GM12878 (cell line): ENCODE measurements at places on chromosomes 5 and 9. TPM values are rescaled to one million over a fixed set of nuclear protein-coding genes. Genes with fewer than 3 reads are reported as not detected.

DNA sequence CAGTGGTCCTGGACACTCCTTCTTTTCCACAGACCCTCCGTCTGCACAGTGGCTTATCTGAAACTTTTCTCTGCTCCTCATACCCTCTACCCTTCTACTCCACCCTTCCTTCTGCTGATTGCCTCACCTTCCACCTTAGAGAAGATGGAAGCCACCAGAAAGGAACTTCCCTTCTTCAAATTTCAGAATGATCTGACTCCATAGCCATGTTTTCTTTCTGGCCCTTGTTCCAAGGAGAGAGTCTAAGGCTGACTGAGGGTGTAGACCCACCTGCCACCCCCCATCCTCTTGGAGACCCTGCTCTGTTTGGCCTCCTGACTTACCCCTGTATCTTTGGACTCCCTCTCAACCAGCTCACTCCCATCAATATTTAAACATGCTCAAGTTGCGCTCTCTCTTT lies 7.4 kb downstream of the SNX30 start:
- peaks cover 8% of the 10 kb centered on the region for H3K4me1 ChIP-seq
- DNase-seq: no peak
- no peak overlapping the region for H3K27ac ChIP-seq
- no peak overlapping the region for H3K4me3 ChIP-seq
- no peaks in the 10 kb centered on the region for H3K36me3 ChIP-seq
- no peaks in the 10 kb centered on the region; the same call in 1 of the 2 replicates for H3K27me3 ChIP-seq

GRCh38 chr5:130112246-130112645 lies 208.0 kb downstream of the CHSY3 start:
- no peak overlapping the region for H3K27ac ChIP-seq
- no peaks in the 10 kb centered on the region for H3K27me3 ChIP-seq
- DNase-seq: peak; percentile 5
- H3K36me3 ChIP-seq: no peaks in the 10 kb centered on the region

GRCh38 chr9:124784509-124784908 lies 7.6 kb downstream of the OLFML2A start:
- no peak overlapping the region for H3K4me3 ChIP-seq
- H3K4me1 ChIP-seq: no peaks in the 10 kb centered on the region
- H3K36me3 ChIP-seq: no peaks in the 10 kb centered on the region
- H3K27ac ChIP-seq: no peak overlapping the region

- H3K27ac ChIP-seq: no peak overlapping the region
- H3K4me1 ChIP-seq: peaks cover 9% of the 10 kb centered on the region
These were observed 3.1 kb upstream of the GLIS3 start for GRCh38 chr9:4303006-4303405.

- DNase-seq: no peak
- no peaks in the 10 kb centered on the region for H3K36me3 ChIP-seq
- no peak overlapping the region for H3K4me3 ChIP-seq
- no peaks in the 10 kb centered on the region for H3K27me3 ChIP-seq
- no peak overlapping the region for H3K27ac ChIP-seq
These were observed 71.4 kb downstream of the FBXO38 start for GRCh38 chr5:148455185-148455584.

GRCh38 chr5:173542964-173543363 lies 73.5 kb downstream of the BOD1 start:
- H3K27ac ChIP-seq: no peak overlapping the region
- H3K4me1 ChIP-seq: peaks cover 16% of the 10 kb centered on the region
- no peaks in the 10 kb centered on the region for H3K36me3 ChIP-seq

GRCh38 chr5:123000731-123001130 lies 35.8 kb downstream of the PPIC start:
- no peak for DNase-seq

DNA sequence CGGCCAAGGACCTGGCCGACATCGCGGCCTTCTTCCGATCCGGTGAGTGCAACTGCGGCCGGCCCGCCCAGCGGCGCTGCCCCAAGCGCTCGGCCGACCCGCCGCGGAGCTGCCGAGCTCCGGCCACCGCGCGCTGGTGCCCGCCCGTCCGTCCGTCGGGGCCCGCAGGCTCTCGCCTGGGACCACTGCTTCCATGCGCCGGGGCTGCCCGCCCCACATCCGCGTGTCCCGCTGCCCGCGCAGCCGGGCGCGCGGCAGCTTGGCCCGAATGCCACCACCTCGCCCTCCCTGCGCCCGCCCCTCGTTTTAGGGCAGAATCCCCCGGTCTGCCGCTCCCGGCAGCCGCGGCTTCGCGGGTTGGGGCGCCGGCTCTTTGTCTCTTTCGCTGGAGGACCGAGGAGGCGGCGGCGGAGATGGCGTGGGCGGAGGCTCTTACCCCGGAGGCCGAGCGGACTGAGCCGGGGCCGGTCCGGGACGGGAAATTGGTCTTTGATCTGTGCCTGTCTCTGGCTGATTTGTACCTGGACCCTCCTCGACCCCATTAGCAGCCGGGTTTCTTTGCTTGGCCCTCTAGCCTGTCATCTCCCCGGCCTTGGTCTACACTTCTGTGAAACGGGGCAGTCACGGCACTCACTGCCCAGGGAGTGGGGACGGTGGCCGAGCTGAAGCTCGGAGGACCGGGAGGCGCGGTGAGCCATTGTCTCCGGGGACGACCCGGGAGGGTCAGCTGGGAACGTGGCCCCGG lies 871 bp downstream of the TRIO start:
- H3K4me1 ChIP-seq: peaks cover 24% of the 10 kb centered on the region
- H3K4me3 ChIP-seq: peak overlapping the region; percentile 100
- H3K27ac ChIP-seq: peak overlapping the region; percentile 64
- H3K27me3 ChIP-seq: no peaks in the 10 kb centered on the region
- no peaks in the 10 kb centered on the region for H3K36me3 ChIP-seq

- no peak overlapping the region for H3K4me3 ChIP-seq
- no peak overlapping the region for H3K27ac ChIP-seq
- no peaks in the 10 kb centered on the region for H3K4me1 ChIP-seq
- H3K27me3 ChIP-seq: no peaks in the 10 kb centered on the region
These were observed 49.0 kb upstream of the CTXN3 start for GRCh38 chr5:127599847-127600246.

GRCh38 chr5:36442352-36442751 lies 140.7 kb upstream of the RANBP3L start:
- no peaks in the 10 kb centered on the region for H3K4me1 ChIP-seq
- H3K27me3 ChIP-seq: no peaks in the 10 kb centered on the region
- H3K4me3 ChIP-seq: no peak overlapping the region

GRCh38 chr5:72510610-72511181 lies 3.5 kb upstream of the ZNF366 start:
- no peaks in the 10 kb centered on the region for H3K27me3 ChIP-seq
- H3K4me1 ChIP-seq: peaks cover 45% of the 10 kb centered on the region
- no peak for DNase-seq
- no peak overlapping the region for H3K4me3 ChIP-seq
- peak overlapping the region; percentile 33 for H3K27ac ChIP-seq

- DNase-seq: no peak
- no peaks in the 10 kb centered on the region for H3K4me1 ChIP-seq
- no peaks in the 10 kb centered on the region for H3K27me3 ChIP-seq
- H3K4me3 ChIP-seq: no peak overlapping the region
- H3K36me3 ChIP-seq: no peaks in the 10 kb centered on the region
These were observed 169.0 kb upstream of the MPDZ start for GRCh38 chr9:13448482-13448881.

DNA sequence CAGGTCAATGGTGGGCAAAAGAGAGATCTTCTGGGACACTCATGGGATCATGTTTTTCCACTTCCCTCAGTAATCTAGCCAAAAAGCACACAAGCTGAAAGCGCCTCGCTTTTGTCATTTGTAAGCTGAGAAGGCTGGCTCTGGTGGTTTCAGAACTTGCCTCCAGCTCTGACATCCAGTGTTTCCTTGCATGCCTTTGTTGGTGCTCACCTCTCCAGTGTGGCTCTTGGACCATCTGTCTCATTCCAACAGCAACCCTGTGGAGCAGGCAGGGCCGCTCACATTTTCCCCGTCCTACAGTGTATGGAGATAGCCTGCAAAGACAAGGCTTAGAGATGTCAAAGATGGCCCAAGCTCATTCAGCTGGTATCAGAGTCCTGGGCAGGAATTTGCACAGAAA lies 160.8 kb upstream of the KLF4 start:
- DNase-seq: no peak
- H3K27me3 ChIP-seq: no peaks in the 10 kb centered on the region
- H3K4me3 ChIP-seq: no peak overlapping the region
- H3K36me3 ChIP-seq: no peaks in the 10 kb centered on the region

DNA sequence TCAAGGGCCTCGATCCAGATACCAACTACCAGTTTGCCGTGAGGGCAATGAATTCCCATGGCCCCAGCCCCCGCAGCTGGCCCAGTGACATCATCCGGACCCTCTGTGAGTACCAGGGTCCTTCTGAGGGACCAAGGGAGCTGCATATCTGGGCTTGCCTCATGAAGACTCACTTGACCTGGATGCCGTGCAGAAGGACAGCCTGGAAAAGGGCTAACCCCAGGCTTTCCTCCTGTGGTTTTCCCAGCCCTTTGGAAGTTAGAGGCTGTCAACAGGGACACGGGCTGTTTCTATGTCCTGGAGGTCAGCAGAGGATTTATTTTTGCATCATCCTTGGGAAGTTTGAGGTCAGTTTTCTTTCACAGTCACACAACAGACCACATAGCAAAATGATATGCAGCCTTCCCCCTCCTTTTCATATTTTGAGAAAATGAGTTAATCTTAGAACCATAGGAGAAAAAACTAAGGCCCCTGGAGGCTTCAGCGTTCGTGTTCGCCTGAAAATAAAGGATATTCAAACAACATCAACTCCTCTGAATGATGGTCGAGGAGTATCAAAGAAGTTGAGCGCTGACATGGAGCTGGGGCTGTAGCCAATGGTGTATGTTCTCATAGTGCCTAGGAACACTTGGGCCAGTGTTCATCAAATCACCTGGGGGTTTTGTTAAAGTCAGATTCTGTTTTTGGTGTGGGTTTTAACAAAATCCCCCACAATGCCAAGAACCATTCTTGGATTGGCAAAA lies 112.2 kb downstream of the EGFLAM start:
- no peak for DNase-seq
- H3K27me3 ChIP-seq: no peaks in the 10 kb centered on the region
- H3K4me1 ChIP-seq: no peaks in the 10 kb centered on the region
- H3K36me3 ChIP-seq: no peaks in the 10 kb centered on the region
- no peak overlapping the region for H3K27ac ChIP-seq

GRCh38 chr5:59149827-59150226 lies 567.0 kb downstream of the RAB3C start:
- no peaks in the 10 kb centered on the region for H3K36me3 ChIP-seq
- no peak for DNase-seq
- H3K27ac ChIP-seq: no peak overlapping the region
- H3K4me3 ChIP-seq: no peak overlapping the region
- peaks cover 5% of the 10 kb centered on the region for H3K4me1 ChIP-seq

- no peaks in the 10 kb centered on the region for H3K36me3 ChIP-seq
- peaks cover 15% of the 10 kb centered on the region for H3K4me1 ChIP-seq
- no peaks in the 10 kb centered on the region for H3K27me3 ChIP-seq
These were observed 58.5 kb upstream of the SUB1 start for GRCh38 chr5:32526810-32527209.

DNA sequence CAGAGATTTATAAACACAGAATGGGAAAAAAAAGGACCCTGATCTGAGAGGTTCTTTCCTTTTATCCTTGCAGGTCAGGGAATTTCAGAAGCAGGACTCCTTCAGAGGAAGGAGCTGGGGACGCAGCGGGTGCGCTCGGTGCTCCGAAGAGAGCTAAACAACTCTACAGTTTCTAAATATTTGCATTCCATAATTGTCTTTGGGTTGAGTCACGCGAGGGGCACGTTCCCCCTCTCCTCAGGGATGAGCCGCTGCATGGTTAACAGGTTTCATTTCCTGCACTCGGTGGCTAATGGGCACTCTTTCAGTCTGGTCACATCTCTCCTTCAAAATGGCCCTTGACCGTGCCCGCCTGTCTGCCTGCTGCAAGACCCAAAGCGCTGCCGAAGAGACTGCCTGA lies 165.0 kb upstream of the HMHB1 start:
- H3K4me3 ChIP-seq: no peak overlapping the region
- no peak for DNase-seq
- H3K36me3 ChIP-seq: no peaks in the 10 kb centered on the region
- H3K4me1 ChIP-seq: peaks cover 11% of the 10 kb centered on the region
- no peaks in the 10 kb centered on the region for H3K27me3 ChIP-seq

DNA sequence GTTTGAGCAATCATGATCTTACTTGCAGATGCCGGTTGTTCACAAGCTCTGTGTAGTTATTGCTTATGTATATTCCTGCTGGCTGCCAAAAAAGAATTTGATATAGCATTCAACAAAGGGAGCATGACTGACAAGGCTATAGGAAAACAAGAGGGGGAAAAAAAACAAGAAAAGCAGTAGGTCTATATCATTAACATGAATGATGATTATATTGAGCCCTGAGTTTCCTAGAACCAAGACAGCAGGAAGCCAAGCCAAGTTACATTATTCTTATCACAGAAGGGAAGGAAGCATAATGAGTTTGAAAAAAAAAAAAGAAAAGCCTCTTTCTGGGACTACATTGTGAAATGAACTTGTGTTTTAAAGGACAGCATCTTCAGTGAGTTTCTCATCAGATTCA lies 41.0 kb downstream of the TSTD2 start:
- no peak overlapping the region for H3K27ac ChIP-seq
- H3K36me3 ChIP-seq: no peaks in the 10 kb centered on the region; the same call in 1 of the 2 replicates
- DNase-seq: no peak
- no peaks in the 10 kb centered on the region for H3K27me3 ChIP-seq
- no peaks in the 10 kb centered on the region for H3K4me1 ChIP-seq
- no peak overlapping the region for H3K4me3 ChIP-seq

DNA sequence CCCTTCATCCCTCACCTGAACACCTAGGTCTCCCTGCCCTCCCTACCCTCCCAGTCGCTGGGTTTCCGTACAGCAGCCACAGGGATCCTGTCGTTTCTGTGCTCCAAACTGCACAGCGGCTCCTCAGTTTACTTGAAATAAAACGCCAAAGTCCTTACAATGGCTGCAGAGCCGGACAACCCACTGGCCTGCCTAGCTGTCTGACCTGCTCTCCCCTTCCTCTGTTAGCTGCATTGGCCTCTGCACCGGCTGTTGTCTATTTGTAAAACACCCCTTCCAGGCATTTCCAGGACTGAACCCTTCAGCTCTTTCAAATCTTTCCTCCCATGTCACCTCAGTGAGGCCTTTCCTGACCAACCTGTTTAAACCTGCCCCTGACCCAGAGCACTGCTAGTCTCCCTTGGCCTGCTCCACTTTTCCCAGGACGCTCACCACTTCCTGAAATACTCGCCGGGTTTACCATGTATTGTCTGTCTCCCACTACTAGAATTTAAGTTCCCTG lies 9.1 kb upstream of the MGAT1 start:
- DNase-seq: no peak
- no peaks in the 10 kb centered on the region for H3K36me3 ChIP-seq
- H3K4me3 ChIP-seq: peak overlapping the region; percentile 75
- H3K27me3 ChIP-seq: no peaks in the 10 kb centered on the region
- H3K27ac ChIP-seq: peak overlapping the region; percentile 95
- peaks cover 38% of the 10 kb centered on the region for H3K4me1 ChIP-seq

The PCDHA1 gene
- total RNA-seq: not detected in 2 replicates

The ITGA2 gene
- 0.13 TPM in 2 replicates for total RNA-seq

The S1PR3 gene
- total RNA-seq: 0.05 and 0.18 TPM in 2 replicates

The C9orf40 gene
- 18.5 and 21.5 TPM in 2 replicates for total RNA-seq

The MAP3K1 gene
- total RNA-seq: 17.0 and 17.1 TPM in 2 replicates

The FAM169A gene
- 4.1 and 4.5 TPM in 2 replicates for total RNA-seq

The SLU7 gene
- total RNA-seq: 35.2 and 38.6 TPM in 2 replicates

The TMEM38B gene
- total RNA-seq: 14.9 and 18.3 TPM in 2 replicates

The CDH9 gene
- total RNA-seq: not detected in 2 replicates

The P4HA2 gene
- 7.3 and 7.9 TPM in 2 replicates for total RNA-seq

The DMRT3 gene
- not detected in 2 replicates for total RNA-seq

The FCN1 gene
- 0.08 TPM in 1 of 2 replicates, not detected in the other for total RNA-seq

The SPAG8 gene
- 0.72 and 0.98 TPM in 2 replicates for total RNA-seq
